ENCODE measurements at places on chromosomes 11 and 22. TPM values are rescaled to one million over a fixed set of nuclear protein-coding genes. Genes with fewer than 3 reads are reported as not detected.

SNX32 gene
- total RNA-seq: not detected

SCGB1C1 gene
- not detected for total RNA-seq

KCNJ1 gene
- total RNA-seq: not detected

KCNK7 gene
- not detected for total RNA-seq

IFITM5 gene
- not detected for total RNA-seq

SCN4B gene
- 0.18 TPM for total RNA-seq

KIRREL3 gene
- total RNA-seq: 10.9 TPM

YPEL4 gene
- under 0.01 TPM for total RNA-seq

LRRC75B gene
- total RNA-seq: 1.4 TPM

KRTAP5-7 gene
- not detected for total RNA-seq

GRCh38 chr11:72236774-72237111 lies 7.2 kb downstream of the PHOX2A start:
- DNase-seq: no peak

DNA sequence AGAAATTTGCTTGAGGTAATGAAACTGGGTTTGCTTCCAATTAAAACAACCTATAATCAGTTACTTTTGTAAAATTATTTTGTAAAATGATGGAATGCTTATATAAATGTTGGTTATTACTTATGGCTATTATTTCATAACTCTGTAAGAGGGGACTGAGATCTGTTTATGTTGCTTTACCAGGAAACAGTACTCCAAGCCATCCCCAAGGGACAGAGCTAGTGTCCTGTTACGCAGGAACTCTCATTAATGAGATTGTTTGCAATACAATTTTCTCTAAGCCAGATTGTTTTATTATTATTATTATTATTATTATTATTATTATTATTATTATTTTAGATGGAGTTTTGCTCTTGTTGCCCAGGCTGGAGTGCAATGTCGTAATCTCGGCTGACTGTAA lies 2.3 kb upstream of the NOX4 start:
- no peak for DNase-seq

DNA sequence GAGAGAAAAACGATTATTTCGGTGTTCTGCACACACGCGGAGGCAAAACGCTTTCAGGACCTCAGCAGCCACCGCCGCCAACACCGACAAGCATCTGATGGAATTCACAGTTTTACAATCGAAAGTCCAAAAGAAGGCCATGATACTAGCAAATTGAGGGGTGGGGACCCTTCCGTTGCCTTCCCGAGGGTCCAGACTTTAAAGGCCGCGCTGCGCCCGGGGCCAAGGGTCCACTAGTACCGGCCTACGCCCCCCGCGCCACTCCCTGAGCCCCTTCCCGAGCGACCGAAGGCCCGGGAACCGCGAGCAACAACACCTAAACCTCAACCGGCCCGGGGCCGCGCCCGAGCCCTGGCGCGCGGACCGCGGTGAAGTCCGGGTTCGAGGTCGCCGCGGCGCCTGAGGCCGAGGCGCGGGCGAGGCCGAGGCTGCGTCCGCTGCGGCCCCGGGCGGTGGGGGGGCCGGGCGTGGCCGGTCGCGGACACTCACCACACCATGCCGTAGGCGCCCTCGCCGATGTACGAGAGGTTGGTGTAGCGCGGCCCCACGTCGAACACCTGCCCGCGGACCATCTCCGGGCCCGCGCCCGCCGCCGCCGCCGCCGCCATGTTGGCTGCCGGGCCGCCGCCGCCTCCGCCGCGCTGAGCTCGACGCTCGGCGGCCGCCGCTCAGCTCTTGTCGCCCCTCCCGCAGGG lies 465 bp downstream of the MAPK1 start:
- no peak for DNase-seq

DNA sequence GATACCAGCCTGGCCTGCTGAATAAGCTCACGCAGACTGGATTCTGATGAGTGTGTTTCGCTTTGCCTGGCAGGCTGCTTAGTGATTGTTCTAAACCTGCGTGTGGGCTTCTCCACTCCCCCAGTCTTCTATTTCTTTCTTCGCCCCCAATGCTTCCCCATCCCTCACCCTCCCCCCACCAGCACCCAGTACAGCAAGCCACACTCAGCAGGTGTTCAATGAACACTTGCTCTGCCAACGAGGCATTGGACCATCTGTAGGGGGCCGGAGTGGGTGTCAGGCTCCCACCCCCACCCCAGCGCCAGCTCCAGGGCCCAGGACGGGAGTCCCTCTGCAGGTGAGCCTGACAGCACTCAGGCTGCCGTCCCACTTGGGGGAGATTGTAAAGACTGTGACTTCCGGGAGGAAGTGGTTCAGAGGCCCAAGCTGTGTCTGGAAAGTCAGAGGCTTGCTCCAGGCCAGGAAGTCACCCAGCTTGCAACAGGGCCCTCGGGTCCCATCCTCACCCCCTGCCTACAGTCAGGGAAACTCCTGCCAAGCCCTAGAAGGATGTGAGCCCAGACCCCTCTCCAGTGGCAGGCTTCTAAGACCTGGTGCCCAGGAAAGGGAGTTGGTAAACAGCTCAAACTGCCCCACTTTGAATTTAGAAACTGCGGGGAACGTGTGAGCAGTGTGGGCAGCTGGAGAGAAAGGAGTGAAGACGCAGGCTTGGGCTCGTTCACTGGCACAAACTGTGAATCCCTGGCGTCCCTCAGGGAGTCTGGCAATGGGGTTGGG lies 66.3 kb upstream of the PRDM11 start:
- DNase-seq: no peak

DNA sequence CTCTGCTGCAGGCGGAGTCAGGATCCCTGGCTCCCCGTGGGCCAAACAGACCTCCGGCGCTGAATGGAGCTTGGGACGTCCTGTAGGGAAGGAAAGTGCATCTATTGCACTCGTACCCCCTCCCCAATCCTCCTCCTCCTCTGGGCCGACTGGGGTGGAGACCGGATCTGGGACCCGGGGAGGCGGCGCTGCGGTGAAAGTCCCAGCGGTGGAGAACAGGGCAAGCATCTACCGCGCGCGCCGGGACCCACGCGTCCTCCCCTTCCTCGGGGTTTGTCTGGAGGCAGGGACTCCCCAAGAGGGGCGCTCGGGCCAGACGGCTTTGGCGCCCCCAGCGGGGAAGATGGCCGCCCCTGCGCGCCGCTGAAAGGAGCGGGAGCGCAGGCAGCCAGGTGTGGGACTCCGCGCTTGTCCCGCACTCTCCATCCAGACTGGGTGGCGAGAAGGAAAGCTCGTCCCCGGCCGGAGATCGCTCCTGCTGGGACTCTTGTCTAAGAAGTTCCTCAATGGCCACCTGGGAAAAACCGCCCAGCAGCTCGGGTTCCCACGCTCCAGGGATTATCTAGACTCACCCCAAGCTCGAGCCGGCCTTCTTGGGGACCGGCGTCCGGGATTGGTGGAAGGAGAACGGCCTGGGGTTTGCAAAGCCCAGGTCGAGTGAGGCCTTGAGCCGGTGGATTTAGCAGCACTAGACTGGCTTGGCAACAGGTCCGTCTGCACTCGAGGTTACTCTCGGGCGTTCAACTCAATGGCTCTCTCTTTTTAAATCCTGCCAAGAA lies 718 bp downstream of the FADS2 start:
- DNase-seq: no peak

DNA sequence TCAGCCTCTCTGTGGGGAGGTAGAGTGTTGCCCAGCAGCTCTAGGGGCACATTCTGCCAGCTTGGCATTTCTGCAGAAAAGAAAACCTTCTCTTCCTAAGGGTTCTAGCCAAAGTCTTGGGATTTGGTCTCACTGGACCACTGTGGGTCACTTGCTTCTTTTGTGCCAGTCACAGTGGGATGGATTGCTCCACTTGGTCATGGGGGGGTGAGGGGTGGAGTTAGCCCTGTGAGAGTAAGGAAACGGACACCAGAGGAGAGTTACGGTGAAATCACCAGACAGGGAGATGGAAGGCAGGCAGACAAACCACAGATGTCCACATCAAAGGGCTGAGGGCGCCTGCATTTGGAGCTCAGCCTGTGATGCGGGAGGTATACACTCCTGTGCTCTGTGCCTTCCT lies 10.8 kb downstream of the SGSM1 start:
- no peak for DNase-seq

DNA sequence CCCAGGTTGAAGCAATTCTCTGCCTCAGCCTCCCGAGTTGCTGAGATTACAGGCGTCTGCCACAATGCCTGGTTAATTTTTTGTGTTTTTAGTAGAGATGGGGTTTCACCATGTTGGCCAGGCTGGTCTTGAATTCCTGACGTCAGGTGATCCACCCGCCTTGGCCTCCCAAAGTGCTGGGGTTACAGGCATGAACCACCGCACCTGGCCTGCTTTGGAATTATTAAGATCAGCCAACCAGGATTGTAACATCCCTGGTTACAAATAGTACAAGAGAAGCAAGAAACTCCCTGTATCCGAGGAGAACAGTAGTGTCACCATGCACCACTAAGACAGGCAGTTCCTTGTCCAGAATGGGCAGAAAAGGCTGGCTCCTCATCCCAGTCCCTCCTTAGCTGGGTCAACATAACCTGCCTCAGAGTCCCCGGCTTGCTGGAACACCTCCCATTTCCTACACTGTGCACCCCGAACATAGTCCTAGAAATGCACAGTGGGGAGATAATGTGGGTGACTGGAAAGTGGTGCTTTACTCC lies 77.2 kb upstream of the INCENP start:
- no peak for DNase-seq

- DNase-seq: no peak
These were observed 19.5 kb upstream of the SCGB1A1 start for GRCh38 chr11:62399172-62399877.

DNA sequence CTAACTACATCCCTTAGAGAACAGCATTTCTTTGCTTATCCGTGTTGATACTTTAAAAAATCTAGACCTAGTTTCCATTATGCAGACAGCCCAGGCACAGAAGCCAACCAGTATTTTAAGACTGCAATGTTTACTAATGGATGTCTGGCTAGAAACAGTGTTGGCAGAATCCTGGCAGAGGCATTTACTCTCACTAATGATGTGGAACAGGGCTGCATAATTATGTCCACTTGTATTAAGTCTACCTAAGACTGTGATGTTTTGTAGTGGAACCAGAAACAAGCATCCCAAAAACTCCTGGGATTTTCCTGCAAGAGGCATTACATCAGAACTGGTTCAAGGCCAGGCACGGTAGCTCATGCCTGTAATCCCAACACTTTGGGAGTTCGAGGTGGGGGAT lies 50.2 kb upstream of the PICALM start:
- no peak for DNase-seq

- DNase-seq: no peak
These were observed 18.4 kb upstream of the IL2RB start for GRCh38 chr22:37167981-37168647.

DNA sequence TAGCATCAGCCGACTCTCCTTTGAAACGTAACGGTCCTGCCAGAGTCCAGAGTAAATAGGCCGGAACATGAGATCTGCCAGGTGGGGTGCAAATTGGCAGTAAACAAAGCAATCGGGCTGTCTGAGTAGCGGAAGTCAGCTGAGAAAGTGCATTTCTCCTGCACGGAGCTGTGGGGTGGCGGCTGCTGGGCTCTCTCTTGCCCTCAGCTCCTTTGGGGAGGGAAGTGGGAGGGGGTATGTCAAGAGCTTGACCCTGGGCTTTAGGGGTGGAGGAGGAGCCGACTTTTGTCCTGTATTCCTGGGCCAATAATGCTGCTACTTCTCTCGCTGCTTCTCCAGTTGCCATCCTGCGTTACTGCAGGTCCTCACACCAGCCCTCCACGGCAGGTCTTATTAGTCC lies 11.6 kb downstream of the GRIK4 start:
- DNase-seq: no peak

DNA sequence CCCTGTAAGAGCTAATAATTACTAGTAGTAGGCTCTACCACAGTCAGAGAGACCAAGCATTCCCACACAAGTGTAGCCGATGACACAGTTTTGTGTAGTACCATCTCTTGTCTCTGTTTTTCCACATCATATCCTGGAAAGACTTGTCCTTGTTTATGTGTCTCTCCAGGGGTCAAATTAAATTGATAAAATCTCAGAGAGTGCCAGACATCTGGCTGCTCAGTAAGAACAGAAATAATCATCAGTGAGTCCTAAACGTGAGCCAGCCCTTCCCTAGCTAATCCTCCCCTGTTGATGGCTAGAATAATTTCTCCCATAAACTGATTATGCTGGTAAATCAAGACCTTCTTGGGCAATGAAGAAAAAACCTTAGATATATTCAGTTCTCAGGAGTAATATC lies 111.4 kb upstream of the GRAMD1B start:
- no peak for DNase-seq

DNA sequence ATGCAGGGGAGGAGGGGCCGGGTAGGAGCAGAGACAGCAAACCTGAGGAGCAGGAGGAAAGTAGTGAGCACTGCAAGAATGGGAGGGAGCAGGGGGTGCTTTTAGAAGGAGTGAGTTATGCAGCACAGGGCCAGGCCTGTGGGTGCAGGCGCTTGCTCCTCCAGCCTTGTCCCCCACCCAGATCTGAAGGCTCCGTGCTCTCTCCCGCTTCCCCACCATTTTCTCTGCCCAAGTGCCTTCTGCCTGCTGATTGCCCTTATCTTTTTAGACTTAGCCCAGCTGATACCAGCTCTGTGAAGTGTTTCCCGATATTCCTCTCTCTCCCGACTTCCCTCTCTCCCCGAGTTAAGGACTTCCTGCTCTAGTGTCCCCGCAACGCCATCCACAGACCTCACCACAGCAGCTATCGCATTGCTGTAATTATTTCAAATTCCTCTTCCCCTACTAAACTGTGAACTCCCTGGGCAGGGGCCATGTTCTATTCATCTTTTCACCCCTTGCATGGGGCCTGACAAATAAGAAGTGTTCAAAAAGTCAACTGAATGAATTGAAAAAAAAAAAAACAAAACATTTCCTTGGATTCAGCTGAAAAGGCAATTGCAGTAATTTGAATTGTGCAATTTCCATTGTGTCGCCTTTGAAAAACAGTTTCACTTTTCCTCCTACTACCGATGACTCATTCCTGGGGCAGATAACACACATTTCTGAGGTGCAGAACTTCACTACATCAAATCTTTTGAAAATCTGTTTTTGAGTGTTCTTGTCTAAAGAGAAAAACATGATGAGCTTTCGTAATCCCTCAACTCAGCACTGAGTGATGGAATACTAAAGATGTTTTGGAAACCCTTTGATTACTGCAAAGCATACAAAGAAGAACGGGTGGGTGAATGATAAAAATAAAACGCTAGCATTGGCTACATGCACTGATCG lies 69.7 kb upstream of the BMAL1 start:
- peak; percentile 84 for DNase-seq

- DNase-seq: no peak
These were observed 962.1 kb downstream of the NTM start for GRCh38 chr11:132332521-132332920.

GRCh38 chr11:64222651-64223000 lies 3.4 kb downstream of the TRPT1 start:
- DNase-seq: no peak

DNA sequence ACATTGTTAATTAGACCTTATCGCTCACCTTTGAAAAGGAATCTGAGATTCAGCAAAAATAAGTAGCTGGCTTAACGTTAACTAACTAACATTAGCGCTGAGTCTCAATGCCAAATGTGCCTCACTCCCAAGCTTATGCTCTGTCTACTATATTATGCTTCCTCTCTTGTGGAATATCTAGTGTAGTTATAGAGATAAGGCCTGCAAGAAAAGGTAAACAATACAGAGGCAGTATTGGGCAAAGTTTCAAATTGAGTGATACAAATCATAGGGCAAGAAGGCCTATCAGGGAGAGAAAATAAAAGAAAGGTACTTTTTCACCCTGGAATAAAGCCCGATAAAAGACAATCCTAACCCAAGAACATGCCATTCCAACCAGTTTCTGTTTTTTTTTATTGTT lies 61.6 kb upstream of the SLC17A6 start:
- no peak for DNase-seq

- no peak for DNase-seq
These were observed 631.4 kb upstream of the B3GAT1 start for GRCh38 chr11:135043434-135043833.

- DNase-seq: no peak
These were observed 21.0 kb downstream of the GUCY1A2 start for GRCh38 chr11:106997227-106997626.

GRCh38 chr11:134237557-134237922 lies 13.1 kb downstream of the VPS26B start:
- DNase-seq: no peak

Measured in IMR-90 (cell line).